ENCODE measurements at places on chromosomes 11 and 22. TPM values are rescaled to one million over a fixed set of nuclear protein-coding genes. Genes with fewer than 3 reads are reported as not detected.

The ZFTA gene
- total RNA-seq, result 22.3 TPM

The DEUP1 gene
- not detected for total RNA-seq

The CHRDL2 gene
- not detected for total RNA-seq

The BTG4 gene
- not detected for total RNA-seq

The SYT13 gene
- 5.5 TPM for total RNA-seq

Measured in mesangial cell (primary cell).